NCI-H2081 (cell line): ENCODE measurements at places on chromosomes 5 and 9.

GRCh38 chr5:16568875-16569580, 47.8 kb downstream of the RETREG1 start:
- DNase-seq = peak; percentile 99

- no peak for DNase-seq
Measured at GRCh38 chr5:138945421-138946240, 70.5 kb upstream of the LRRTM2 start.

- no peak for DNase-seq
Measured at GRCh38 chr5:140223567-140223966, 48.6 kb downstream of the CYSTM1 start.

- DNase-seq = no peak
Measured at GRCh38 chr5:369151-369868, 47.8 kb downstream of the AHRR start.

DNA sequence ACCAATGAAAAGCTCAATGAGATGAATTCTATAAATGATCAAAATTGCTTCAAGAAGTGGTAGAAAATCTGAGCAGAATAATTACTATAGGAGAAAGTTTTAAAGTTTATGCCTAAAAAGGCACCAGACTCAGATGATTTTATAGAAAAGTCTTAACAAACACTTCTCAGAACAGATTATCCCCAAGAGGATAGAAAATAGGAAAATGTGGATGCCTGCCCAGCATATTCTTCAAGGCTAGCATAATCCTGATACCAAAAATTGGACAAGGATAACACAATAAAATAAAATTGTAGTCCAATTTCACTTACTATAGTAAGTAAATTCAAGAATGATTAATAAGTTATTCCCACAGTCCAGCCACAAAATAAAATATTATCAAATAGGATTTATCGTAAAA, 397.0 kb downstream of the NR2F1-AS1 start:
- no peak for DNase-seq

GRCh38 chr5:72837524-72838096, 21.1 kb downstream of the TNPO1 start:
- no peak for DNase-seq

- DNase-seq = no peak
Measured at GRCh38 chr5:171115519-171115918, 193.5 kb upstream of the TLX3 start.

DNA sequence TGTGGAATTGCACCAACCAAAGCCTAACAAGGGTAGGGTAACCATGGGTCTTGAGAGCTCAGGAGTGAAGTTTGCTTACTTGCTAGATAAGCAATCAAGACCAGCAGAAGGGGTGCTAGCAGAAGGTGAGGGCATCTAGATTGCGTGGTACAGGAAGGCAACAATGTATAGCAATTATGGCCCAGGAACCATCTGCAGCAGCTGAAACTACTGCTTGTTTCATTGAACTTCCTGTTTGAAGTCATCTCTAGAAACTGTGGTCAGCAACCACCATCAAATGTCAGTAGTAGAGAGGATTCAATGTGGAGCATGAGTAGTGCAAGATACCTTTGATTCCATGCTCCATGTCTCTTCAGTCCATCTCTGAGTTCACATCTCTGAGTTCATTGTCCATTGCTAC, 462.1 kb upstream of the GRAMD2B start:
- no peak for DNase-seq

DNA sequence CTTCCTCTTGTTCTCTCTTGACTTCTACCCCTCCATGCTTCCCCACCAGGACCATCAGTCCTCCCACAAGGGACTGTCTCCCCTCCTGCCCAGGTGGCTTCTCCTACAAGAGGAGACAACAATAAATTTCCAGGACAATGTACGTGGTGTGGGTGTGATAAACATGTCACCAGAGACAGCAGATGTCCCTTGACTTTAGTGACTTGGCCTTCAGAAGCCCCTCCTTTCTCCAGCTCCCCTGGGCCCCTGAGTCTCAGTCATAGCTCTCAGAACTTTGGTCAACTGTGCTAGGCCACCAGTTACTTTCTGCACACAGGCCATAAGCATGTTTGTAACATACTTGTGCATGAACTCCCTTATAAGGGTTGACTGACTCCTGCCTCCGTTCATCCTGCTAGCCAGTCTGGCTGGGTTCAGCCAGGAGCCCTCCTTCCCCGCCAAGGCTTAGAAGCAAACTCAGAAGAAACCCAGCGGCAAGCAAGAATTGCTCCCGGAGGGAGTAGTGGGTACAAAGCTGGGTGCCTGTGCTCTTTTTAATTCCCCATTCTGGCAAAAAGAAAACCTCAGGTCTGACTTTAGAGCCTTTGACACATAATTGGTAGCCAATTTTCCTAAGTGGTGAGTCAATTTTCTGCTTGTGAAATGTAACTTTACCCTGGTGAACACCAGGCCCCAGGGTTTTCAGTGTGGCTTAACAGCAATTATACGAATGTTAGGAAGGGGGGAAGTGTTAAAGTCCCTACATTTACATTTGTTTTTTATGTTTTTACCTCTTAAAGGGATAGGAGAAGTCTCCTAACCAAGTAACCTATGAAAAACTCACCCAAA, 49.2 kb downstream of the EBF1 start:
- DNase-seq = peak; percentile 86

DNA sequence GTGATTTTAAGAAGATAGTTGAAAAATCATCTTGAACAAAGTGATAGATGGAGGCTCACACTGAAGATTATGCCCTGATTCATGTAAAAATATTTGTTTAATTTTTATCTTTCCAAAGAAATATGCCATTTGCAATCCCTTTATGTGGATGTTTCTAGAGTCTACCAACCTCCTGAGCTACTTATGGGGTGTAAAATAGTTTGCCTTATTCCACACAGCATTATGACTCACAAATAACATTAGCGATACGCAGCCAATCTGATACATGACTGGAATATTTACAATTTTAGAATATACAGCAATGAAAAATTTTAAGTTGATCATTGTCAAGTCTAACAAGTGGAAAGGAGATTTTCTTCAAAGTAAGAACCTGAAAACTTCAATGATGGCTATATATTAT, 327.5 kb downstream of the EDIL3 start:
- no peak for DNase-seq

GRCh38 chr5:177036443-177036842, 13.9 kb downstream of the ZNF346 start:
- DNase-seq = no peak

- DNase-seq = no peak
Measured at GRCh38 chr9:77725046-77725694, 77.0 kb upstream of the GNA14 start.

DNA sequence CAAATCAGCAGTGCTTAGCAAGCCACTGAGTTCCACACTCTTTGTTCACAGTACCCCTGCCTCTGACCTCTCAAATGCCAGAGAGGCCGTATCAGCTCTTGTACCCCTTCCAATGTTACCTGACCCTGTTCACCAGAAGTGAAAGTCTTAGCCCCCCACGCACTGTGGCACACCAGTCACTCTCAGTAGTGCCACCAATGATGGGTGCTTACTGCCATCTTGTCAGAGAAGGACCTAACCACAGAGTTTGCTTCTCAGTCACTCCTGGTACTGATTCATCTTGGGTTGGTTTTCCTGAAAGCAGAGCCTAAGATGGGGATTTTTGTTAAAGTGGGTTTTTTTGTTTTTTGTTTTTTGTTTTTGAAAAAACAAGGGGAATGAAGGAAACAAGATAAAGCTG, 28.8 kb upstream of the PANK3 start:
- no peak for DNase-seq

GRCh38 chr5:35373249-35373648, 143.0 kb upstream of the PRLR start:
- no peak for DNase-seq

DNA sequence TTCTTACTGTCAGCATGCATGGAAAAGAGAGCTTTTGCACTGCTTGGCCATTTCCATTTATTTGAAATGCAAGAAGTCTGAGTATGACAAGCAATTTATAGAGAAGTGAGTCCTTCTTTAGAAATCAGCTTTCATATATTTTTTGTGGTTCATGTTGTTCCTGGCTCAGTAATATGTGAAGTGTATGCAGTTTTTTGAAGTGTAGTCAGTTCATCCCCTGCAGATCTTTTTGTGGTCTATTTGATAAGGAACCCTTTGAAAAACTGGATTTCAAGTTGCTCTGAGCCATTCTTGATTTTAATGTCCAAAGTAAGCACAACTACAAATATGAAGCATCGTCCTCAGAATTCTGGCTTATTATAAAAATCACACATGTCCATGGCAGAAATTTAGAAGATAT, 294.1 kb upstream of the SMC2 start:
- DNase-seq = no peak

GRCh38 chr5:25641124-25641523, 996.3 kb upstream of the CDH10 start:
- DNase-seq = peak; percentile 23
